Mammary epithelial cell (primary cell): ENCODE measurements at places on chromosomes 3 and 15.

DNA sequence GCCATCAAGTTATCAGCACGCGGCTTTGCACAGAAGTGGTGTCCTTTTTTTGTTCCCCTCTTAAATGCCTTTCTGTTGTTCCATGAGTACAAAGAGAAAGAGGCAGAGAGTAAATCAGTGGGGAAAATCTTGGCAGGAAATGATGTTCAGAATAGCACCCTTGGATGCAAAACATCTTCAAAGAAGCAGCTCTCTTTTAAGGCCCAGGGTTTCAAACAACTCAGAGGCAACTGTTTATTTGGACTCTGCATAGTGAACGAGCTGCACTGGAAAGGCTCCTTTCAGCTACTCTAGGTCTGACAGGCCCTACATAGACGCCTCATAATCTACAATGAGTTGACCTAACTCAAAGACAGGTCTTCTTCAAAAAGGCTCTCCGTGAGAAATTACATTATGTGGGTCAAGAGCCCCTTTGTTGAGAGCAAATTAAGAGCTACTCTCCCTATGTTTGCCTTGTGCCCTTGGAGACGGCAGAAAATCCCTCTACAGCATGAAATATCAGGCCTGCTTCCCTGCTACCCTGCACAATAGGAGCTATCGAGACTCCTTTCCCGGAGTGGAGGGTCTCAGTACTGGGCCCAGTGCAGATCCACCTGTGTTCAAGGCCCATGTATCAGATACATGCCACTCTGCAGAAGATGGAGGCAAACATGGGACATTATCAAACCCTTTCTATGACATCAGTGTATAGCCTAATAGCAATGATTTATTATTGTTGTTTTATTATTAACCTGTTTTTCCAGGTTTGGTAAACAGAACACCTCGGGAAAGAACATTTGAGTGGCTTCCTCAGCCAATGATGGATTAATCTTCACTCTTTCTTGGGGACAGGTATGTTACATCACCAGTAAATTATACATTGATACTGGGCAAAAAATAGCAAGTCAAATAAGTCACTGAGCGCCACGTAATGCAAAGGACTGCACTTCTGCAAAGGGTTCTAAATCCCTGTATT lies 53.1 kb downstream of the HEG1 start:
- no peak for DNase-seq

DNA sequence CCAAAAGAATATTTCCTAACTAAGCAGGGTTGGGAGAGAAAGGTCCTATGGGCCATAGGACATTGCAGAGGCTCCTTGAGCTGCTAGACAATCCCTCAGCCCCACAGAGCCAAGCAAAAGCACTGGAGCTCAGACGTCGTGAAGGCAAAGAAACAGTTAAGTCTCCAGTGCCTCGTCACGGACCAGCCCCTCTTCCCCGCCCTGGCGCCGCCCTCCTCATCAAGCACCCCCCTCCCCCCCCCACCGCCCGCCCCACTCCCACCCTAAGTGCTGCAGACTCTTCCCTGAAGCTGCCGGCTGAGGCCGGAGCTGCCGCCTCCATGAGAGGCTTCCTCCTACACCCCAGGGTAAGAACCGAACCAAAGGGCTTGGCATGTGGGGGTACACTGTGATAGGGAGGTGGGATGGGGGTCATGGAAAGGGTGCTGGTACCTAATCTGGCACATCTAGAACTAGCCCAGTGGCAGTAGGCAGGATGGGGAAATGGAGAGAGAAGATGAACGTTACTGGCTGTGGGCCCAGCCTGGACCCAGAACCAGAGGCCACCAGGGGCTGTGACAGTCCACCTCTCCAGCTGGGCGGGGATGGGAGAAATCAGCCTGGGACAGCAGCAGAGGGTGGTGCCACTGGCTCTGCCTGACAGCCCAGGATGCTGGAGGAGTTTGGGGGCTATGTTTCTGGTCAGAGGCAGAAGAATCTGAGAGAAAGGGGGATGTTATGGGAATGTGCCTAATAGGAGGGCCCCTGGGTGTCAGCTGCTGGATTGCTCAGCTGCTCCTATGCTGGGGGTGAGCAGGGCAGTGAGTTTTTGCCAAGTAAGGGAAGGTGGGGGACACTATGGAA lies at the start of gene MAP1A:
MAP1A (plus strand) TSS at position 255 of the 843 bp plus-strand sequence. CDS start 3,866 bp downstream, outside the sequence.
- DNase-seq = no peak

DNA sequence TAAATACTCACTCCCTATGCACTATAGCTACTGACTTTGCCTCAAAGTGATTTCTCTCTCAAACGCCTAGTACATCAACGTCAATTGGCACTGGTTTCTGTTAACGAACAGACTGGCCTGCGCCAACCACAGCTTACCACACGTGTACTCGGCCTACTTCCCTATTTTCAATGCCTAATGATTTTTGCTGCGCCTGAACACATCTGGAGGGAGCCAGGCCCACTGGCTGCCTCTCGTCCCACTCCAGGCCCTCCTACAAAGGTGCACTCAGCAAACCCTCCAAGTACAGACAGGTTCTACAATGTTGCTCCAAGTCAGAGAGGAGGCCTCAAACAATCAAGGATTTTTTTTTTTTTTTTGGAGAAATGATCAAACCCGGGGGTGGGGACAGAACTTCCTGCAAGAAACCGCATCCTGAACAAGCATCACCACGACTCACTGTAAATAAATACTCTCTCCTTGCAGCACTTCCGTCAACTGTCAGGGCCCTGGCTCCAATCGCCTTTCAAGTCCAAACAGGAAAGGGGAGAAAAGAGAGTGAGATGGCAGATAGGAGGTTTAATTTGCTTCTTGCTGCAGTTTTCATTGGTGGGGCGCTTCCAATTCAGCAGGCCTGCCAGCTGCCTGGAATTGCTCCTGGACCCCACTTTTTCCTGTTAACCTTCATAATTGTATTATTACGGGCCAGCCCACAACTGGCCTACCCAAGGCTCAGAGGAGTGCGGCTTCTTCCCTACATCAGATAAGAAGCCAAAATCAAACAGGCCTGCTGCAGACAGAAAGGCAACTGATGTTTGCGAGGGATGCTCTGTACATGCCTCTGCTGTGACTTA lies 139.3 kb downstream of the FOXP1 start:
- peak; percentile 97 for DNase-seq

DNA sequence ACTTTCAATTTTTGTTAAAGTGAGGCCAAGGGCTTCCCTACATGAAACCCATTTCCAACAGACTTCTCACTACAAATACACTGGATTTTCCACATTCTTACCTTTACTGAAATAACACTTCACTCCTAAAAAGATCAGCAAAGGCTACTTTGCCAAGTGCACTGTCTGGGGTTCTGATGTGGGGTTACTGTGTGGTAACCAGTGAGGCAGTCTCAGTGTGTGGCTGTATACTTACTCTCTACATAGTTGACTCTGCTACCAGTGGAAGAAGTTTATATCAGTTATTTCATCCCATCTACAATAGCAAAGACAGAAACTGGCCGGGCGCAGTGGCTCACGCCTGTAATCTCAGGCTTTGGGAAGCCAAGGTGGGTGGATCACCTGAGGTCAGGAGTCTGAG lies 5.6 kb downstream of the WDR82 start:
- no peak for DNase-seq

GRCh38 chr3:134651347-134652041 lies 672 bp upstream of the KY start:
- no peak for DNase-seq
